Suppressor macrophage treated with lipopolysaccharide for 4 hours (primary cell): ENCODE measurements at places on chromosomes 6 and 20.

DNA sequence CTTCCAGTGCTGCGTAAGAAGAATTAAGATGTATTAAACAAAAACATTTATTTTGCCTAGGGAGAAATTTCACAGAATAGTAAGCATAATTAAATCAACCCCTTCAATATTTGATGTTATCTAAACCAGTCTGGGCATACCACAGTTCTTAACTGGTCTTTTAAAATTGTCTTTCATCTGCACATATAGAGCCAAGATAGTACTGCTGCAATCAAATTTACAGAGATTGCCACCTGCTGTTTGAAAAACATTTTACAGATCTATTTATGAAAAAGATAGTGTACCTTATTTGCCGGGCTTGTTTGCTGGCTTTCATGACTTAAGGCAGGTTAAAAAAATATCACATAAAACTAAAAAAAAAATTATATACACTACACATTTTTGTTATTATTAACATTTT is 323.2 kb downstream of the ADGRB3 start:
- no peak for DNase-seq

GRCh38 chr6:33602180-33602579 is 18.9 kb upstream of the ITPR3 start:
- DNase-seq, result no peak

DNA sequence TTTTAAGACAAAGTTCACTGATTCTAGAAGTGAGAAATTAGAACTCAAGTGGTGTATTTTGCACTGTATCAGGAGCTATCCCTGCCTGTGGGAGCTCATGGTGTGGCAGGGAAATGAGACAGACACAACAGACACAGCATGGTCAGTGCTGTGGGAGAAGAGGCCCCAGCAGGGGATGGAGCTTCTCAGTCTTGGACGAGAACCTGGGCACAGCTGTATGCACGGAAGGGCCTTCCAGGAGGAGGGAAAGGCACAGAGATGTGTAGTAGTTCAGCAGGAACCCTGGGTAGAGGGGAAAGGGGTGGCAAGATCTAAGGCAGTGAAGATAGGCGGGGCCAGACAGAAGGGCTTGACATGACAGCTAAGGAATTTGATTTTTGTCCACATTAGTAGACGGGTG is 48.8 kb upstream of the KIF25 start:
- DNase-seq, result no peak

- no peak for DNase-seq
Measured at GRCh38 chr20:36118371-36118770, 36.2 kb upstream of the EPB41L1 start.

DNA sequence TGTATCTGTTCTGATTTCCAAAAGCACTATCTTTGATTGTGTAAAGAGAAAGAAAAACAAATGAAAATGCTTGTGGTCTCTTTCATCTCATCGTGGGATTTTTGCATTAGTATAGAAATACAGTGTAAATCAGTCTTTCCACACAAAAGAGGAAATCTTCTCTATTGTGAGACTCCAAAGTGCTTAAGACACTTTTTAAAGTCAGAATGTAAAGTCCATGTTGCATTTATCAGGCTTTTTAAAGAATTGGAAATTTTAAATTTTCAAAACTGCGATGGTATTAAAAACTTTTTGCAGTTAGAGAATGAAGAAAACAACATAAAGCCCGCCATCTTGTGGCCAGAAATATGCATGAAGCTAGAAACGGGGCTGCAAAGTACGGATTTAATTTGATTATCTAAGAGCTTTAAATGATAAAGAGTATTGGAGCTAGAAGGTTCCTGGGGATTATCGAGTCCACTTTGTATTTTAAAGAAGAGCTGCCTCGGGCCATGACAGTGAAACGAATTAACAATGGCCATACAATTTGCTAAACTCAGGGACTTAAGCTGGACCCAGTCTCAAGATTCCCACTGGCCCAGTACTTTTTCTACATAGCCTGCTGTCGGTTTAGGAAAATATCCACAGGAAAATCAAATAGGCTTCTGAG is 339.6 kb downstream of the ARHGAP18 start:
- peak; percentile 44 for DNase-seq

DNA sequence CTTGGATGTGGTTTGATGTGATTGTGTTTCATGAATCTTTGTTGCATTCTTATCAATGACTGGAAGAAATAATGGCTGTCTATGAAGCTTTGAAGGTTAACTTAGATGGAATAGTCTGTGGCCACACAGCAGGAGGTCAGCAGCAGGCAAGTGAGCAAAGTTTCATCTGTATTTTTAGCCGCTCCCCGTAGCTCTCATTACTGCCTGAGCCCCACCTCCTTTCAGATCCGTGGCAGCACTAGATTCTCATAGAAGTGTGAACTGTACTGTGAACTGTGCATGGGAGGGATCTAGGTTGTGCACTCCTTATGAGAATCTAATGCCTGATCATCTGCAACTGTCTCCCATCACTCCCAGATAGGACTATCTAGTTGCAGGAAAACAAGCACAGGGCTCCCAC is 660.2 kb downstream of the EPHA7 start:
- DNase-seq, result no peak

DNA sequence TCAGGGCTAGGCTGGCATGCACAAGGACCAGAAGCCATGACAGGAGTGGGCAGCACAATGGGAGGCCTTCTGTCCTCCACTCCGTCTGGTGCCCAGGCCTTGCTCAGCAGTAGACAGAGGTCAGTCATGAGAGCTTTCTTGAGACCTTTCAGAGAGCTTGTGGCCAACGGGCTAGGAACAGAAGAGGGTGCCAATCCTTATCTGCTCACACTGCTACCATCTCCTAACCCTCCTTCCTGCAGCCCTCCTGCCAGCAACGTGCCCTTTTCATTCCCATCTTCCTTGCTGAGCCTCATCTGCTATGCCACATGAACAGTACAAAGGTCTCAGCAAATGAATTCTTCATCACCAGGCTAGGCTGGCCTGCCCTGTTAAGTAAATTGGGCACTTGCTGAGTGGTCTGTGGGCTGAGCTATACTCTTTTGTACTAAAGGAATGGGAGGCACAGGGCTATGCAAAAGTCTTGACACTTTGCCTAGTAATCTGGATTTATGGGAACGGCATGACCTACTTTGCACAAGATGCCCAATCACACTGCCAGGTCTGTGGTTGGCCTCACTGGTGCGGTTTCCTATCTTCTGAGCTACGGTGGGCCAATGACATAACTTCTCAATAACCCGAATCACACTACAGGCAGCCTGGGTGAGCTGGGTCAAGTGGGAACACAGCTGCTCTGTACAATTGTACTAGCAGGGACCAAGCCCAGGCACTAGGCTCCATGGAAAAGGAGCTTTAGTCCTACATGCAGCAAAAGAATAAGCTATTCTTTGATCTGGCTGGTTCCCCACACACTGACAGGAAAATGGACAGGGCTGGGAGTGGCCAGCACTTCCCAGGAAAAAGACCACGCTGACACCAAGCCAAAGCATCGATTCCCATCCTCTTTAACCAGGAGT is 47.8 kb downstream of the ELOVL5 start:
- DNase-seq, result no peak

- no peak for DNase-seq
Measured at GRCh38 chr20:33475381-33476152, 14.3 kb upstream of the CBFA2T2 start.

DNA sequence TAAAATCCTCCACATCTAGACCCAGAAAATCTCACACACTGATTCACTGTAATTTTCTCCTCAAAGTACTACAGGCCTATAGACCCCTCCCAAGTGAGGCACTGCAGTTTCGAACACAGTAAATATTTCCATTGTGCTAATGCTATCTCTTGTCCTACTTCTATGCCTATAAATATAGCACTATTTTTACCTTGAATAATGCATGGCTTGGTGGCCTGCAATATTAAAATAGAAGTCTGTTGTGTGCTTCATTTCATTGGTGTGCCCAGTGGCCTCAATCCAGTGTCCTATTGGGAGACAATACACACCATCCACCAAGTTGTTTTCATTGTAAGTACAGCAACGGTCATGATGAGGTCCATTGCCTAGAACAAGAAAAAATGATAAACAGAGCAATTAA is 49.4 kb downstream of the EPM2A start:
- DNase-seq, result no peak

DNA sequence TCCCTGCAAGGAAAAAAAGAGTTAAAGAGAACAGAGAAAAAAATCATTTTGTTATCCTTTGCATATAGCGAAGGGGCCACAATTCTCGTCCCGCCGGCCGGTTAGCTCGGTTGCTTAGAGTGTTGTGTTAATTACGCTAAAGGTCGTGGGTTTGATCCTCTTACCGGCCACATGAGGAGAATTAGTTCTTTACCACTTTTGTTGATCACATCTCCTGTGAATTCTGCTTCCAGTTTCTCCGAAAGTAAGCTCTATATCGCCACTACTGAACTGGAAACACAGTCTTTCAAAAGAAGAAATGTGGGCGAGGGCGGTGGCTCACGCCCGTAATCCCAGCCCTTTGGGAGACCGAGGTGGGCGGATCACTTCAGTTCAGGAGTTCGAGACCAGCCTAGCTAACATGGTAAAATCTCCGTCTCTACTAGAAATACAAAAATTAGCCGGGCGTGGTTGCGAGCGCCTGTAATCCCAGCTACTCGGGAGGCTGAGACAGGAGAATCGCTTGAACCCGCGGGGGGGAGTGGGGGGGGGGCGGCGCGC is 13.4 kb downstream of the PRSS16 start:
- DNase-seq, result no peak

DNA sequence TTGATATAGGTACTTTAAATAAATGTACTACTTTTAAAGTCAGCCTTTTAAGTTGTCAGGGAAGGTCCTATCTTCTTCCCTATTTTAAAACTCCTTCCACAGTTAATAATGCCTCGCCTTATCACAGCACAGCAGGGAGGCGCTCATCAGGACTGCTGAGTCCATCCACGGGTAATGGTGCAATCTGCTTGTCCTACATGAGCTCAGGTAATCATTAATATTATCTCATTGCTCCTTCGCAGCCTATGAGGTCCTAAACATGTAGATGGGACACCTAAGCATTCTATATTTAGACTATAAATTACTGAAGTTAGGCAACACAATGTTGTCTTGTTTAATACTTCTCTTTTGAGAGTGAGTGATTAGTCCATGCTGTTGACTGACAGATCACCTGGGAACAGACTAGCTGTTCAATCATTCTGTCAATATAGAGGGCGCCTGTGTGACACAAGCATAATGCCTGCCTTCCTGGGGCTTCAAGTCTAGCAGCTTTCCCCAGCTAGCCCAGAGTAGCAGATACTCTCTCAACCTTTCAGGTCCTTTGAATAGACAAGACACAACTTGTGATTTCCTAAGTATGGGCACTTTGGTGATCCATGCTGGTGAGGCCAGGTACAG is 91.0 kb downstream of the FYN start:
- DNase-seq, result no peak

- peak; percentile 34 for DNase-seq
Measured at GRCh38 chr6:157831424-157832249, 8.6 kb downstream of the SNX9 start.

DNA sequence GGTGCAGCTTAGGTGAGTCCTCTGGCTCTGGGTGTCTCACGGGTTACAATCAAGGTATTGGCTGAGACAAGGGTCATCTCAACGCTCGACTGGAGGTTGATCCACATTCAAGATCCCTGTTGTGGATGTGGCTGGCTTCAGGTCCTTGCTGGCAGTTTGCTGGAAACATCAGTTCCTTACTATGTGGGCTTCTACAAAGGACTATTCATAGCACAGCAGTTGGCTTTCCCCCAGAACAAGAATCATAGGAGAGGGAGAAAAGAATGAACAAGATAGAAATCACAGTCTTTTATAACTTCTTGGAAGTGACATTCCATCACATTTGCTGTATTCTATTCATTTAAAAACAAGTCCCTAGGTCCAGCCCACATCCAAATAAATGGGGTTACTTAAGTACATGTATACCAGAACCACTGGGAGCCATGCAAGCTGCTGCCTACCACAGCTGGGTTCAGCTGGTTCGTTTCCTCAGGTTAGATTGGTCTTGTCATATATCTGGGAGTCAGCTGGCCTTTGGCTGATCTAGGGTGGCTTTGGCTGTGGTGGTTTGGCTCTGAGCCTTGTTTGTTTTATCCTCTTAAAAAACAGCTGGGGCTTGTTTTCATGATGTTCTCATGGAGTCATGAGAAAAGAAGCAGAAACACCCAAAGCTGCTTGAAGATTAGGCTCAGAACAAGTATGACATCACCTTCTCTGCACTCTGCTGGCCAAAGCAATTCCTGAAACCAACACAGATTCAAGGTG is 433.2 kb upstream of the SPTLC3 start:
- DNase-seq, result no peak

DNA sequence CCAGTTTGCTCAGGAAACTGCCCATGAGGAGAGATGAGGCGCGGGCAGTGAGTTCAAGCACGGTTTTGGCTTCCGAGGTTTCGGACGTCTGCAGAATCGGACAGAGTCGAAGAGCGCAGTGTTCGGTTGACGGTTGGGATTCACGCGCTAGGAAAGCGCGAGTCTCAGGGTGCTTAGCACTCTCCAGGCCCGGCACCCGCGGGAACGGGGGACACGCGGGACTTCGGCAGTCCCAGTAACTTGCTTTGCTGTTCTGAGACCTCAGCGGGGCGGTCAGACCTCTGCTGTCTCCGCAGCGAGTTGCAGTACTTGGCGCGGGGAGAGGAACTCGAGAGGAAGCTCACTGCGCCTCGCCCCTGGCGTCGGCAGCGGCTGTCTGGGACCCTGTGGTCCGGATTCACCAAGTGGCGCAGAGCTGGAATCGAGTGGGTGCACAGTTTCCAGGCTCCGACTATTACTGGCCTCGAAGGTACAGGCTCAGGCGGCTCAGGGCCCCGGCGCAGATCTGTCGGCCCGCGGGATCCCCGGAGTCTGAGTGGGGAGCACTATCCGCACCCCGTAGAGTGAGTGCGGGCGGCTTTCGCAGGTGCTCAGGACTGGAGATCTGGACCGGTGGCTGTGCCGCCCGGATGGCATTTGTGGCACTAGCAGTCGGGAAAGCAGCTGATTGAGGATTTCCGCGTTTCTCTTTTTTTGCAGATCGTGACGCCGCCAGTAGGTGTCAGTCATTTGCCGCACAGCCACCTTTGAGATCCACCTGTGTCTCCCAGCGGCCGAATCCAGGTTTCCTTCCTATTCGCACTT is at the start of gene POM121L2:
Gene POM121L2 (minus strand): TSS at position 128 of the 804 bp plus-strand sequence. CDS start 103 bp downstream, at position 25.
- DNase-seq, result peak; percentile 49

DNA sequence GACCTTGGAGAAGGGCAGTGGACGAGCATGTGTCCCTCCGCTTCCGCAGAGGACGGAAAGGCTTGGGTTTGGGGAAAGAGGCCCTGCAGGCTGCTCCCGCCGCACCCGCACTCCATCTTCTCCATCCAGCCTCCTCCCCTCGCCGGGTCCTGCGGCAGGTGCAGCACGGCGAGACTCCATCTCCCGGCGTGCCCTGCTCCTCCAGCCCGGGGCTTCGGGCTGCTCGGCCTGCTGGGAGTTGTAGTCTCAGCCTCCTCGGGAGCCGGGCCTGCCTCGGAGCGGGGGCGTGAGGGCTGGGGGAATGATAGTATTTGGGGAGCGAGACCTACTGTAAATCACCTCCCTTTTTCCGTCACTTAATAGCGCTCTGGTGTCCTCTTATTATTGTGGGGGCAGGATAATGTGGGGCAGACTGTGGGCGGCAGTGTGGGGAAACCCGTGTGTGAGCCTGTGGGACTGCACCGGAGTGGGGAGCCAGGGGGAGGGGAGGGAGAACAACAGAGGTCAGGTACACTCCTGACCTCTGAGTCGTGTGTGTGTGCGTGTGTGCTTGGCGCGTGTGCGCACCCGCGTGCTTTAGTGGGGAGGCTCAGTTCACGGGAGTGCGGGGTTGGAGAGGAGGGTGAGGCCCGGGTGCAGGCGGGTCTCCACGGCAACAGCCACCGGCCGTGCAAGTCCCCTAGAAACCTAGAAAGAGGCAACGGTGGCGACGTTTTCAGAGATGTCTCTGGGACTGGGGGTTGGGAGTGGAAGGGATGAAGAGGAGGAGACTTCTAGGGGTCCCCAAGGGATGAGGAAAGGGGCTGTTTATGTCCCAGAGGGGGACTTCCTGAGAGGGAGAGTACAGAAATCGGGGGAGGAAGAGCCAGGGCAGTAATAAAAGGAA is 4.1 kb downstream of the TTBK1 start:
- peak; percentile 60 for DNase-seq
